ENCODE measurements at places on chromosomes 4 and X. TPM values are rescaled to one million over a fixed set of nuclear protein-coding genes. Genes with fewer than 3 reads are reported as not detected.

DNA sequence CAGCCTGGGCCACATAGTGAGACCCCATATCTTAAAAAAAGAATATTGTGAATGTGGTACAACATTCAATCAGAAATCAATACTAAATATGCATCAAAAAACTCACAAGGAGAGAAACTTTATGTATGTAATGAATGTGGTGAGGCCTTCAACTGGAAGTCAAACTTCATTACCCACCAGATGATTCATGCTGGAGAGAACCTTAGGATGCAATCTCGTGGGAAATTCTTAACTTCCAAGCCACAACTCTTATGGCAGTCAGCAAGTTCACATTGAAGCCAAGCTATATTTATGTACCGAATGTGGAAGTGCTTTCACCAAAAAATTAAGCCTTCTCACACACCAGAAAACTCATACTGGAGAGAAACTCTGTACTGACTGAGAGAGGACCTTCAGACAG lies 84.5 kb upstream of the UXT start:
- DNase-seq, result no peak

The RASL11B gene
- not detected for total RNA-seq

The TBC1D8B gene
- 7.9 TPM for total RNA-seq

DNA sequence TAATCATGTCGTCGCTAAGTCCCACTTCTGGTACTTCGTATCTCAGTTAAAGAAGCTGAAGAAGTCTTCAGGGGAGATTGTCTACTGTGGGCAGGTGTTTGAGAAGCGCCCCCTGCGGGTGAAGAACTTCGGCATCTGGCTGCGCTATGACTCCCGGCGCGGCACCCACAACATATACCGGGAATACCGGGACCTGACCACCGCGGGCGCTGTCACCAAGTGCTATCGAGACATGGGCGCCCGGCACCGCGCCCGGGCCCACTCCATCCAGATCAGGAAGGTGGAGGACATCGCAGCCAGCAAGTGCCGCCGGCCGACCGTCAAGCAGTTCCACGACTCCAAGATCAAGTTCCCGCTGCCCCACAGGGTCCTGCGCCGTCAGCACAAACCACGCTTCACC lies 11.3 kb downstream of the PNCK start:
- DNase-seq, result peak; percentile 55

- DNase-seq, result no peak
Observed at GRCh38 chrX:30981968-30982367, 89.9 kb downstream of the FTHL17 start.

DNA sequence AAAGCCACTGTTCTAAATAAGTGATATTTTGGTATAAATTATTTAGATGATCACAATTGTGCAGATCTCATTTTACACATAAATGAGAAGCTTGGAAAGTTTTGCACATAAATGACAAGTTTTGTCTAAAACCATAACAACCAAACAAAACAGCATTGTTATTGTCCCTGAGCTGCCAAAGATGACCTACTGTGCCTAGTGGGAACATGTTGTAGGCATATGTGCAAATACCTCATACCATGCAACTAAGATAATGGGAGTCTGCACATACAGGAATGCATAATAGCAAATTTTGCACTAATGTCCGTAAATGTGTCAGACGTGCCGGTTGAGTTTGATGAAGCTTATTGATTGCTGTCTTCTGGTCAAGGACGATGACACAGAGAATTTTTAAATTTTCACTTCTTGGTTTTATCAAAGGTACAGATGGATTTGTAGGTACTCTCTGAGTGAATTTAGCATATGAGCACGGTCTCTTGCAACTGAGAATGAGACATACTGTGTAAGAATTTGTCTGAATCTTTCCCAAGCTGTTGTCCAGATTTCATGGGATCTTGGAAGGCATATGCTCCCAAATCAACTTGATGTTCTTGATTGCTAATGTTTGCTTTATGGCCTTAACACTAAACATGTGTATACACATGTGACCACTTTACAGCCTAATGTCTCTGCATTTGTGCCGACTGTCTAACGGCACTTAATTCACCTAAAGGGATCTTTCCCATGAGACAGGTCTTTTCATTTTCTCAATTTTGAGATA lies 1133.5 kb downstream of the FAT4 start:
- no peak for DNase-seq

The RAB33A gene
- total RNA-seq, result 0.42 TPM

The CFAP99 gene
- total RNA-seq, result not detected

DNA sequence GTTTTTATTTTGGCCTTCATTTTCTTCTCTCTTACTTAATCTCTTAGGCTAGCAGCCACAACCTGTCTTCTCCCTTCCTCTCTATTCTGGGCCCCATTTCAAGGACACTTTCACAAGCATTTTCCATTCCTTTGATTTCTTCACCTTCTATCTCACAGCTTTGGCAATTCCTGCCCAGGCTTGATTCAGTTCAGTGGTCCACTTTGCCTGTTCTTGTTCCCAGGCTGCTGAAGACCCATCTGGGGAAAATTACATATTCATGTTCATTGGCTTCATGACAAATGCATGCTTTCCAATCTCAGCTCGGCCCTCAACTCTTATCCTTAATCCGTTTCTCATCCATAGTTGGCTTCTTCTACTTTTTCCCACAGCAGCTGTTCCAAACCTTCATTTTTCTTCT lies 38.7 kb upstream of the LPAR4 start:
- DNase-seq, result no peak
